ENCODE measurements at places on chromosomes 3 and 15.

DNA sequence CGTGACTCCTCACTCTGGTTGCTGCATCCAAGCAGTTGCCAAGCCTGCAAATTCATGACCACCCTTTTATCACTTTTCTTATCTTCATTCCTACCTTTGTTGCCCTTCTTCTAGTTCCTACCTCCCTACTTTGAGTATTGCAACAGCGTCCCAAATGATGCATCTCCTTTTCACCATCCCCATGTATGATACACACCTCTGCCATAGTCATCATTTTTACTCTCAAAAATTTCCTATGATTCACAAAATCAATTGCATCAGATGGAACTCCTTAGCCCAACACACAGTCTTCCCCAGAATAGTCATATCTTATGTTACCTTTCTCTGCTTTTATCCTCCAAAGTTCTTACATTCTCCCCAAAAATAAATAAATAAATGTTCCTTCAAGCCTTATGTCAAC is 262.6 kb downstream of the TBL1XR1 start:
- DNase-seq = no peak

- no peak for DNase-seq
Measured at GRCh38 chr3:122355612-122356011, 27.4 kb downstream of the MIX23 start.

- no peak for DNase-seq
Measured at GRCh38 chr3:30623351-30623750, 16.9 kb downstream of the TGFBR2 start.

DNA sequence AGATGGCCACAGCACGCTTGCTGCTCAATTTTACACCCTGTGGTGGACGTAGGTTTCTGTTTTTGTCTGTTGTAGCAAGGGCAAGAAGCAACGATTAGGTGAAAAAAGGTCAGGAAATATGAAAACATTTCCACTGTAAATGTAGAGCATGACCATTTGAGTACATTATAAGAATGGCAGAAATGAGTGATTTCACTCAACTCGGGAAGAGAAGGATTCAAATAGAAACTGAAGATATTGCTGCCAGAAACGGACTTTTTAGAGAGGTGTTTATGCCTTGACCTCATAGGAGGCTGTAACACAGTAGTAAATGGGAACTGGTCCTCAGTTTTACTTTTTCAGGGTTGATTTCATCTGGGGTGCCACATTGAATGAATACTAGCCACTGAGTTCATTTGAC is 33.1 kb upstream of the GASK1A start:
- no peak for DNase-seq

GRCh38 chr3:66066963-66067617 is 28.4 kb upstream of the MAGI1 start:
- DNase-seq = no peak

DNA sequence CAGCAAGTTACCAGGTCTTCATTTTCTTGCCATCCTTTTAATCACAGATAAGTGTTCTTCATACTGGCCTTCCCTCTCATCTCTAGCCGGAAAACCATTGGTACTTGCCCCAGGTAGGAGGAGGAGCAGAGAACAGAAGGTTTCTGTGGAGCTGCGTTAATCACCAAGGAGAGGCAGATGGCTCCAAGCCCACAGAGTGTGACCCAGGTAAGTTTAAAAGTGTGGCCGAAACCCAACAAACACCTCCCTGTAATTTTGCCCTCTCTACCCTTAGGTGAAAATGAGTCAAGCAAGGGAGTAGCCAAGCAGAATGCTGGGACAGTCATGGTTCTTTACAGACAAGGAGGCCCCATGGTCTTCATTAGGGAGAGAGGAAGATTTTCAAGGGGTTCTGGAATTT is 37.3 kb downstream of the NFKBIZ start:
- DNase-seq = no peak

GRCh38 chr15:87777054-87777561 is 479.4 kb downstream of the NTRK3 start:
- DNase-seq = no peak

DNA sequence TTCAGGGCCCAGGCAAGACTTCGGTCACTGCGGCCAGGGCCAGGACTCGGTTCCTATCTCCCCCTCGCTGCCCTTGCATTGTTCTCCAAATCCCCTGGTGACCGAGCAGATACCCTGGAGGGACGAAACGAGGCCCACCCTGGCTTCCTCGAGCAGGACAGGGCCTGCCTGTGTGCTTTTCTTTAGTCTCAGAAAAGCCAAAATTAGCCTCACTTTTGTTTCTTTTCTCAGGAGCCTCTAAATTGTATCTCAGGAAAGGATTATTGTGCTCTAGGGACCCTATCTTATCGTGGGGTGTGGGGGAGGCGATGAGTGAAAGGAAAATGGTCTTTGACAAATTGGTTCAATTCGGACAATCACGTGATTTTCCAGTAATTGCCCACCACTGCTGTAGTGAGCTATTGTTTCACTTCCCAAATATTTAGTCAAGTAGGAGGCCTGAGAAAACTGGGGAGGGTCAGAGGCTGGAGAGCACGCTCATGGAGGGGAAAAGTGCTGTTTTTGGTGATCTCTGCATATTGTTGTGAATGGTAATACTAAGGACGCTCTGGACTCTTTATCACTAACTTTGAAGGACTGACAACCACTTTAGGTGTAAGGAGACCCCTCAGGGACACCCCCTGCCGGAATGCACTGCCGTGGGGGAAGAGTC is 61.6 kb downstream of the TMEM44 start:
- no peak for DNase-seq

DNA sequence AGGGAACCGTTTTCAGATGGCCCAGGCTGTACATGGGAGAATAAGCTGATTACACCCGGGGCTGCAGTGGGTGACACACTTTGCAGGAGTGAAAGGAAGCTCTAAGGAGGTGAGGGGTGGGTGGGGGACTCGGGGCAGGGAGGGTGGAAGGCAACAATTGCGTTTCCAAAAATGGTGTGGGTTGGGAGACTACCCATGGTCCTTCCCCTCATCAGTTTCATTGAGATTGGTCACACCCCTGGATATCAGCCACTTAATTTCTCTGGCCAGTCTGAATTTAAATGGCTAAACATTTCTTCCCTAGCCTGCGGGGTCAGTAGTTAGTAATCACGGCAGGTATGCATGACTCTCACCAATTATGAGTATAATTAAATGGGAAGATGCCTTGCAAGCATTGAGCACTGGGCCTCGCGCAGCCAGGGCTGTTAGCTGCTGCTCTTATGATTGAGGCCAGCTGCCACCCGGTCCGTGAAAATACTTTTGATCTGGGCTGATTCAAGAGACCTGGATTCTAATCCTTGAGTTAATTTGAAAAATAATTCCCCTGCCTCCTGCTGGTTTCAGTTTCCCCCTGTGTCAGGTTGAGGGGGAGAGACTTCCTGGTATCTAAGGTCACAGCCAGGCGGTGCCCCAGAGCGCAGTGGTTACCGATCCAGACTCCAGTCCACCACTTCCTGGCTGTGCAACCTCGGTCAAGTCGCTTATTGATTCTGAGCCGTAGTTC is 23.3 kb downstream of the SLC6A6 start:
- no peak for DNase-seq

DNA sequence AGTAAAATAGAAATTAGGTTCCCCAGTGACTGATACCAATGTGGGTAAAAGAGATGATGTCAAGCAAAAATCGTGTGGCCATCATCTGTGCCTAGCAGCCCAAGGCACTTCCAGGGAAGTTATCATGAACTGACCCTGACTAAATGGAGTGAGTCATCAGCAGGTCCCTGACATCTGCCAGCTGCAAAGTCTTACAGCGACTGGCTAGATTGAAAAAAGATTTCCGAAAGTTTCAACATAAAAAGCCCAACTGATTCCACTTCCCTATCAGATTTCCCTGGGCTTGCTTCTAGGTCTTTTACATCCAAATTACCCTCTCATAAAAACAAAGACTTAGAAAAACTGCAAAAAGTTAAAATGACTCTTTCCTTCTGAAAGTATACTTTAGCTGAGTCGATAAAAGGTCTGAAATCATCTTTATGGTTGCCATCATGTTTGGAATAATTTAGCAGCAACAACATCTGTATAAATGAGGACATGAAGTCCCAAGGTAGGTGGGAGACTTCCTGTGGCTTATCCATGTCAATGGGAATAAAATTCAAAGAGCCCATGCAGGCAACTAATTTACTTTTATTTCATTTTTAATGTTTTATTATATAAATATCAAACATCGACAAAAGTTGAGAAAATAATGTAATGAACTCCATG is 342.8 kb downstream of the ERC2 start:
- no peak for DNase-seq

- DNase-seq = no peak
Measured at GRCh38 chr3:141737093-141737492, 1.0 kb upstream of the RNF7 start.

DNA sequence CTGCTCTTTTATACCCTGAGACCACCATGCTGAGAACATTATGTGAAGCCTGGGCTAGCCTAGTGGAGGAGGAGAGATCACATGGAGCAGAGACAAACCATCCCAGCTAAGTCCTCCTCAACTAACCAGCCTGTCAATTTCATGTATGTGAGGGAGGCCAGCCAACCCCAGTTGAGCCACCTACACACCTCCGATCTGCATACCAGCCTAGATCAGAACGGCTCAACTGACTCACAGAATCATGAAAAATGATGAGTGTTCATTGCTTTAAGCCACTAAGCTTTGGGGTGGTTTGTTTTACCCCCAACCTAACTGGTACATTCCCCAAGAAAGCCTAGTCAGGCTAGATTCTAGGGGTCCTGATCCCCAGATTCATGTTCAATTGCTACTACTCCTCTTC is 19.4 kb upstream of the CA12 start:
- no peak for DNase-seq

- DNase-seq = no peak
Measured at GRCh38 chr3:12347301-12347700, 58.4 kb downstream of the PPARG start.

- DNase-seq = no peak
Measured at GRCh38 chr3:4505688-4506558, 12.8 kb downstream of the ITPR1 start.

GRCh38 chr15:64970698-64971097 is 19.0 kb downstream of the SPG21 start:
- no peak for DNase-seq

- no peak for DNase-seq
Measured at GRCh38 chr3:6821411-6821810, 39.5 kb upstream of the GRM7 start.

GRCh38 chr15:72318408-72318942 is 1.5 kb downstream of the CELF6 start:
- peak; percentile 30 for DNase-seq

DNA sequence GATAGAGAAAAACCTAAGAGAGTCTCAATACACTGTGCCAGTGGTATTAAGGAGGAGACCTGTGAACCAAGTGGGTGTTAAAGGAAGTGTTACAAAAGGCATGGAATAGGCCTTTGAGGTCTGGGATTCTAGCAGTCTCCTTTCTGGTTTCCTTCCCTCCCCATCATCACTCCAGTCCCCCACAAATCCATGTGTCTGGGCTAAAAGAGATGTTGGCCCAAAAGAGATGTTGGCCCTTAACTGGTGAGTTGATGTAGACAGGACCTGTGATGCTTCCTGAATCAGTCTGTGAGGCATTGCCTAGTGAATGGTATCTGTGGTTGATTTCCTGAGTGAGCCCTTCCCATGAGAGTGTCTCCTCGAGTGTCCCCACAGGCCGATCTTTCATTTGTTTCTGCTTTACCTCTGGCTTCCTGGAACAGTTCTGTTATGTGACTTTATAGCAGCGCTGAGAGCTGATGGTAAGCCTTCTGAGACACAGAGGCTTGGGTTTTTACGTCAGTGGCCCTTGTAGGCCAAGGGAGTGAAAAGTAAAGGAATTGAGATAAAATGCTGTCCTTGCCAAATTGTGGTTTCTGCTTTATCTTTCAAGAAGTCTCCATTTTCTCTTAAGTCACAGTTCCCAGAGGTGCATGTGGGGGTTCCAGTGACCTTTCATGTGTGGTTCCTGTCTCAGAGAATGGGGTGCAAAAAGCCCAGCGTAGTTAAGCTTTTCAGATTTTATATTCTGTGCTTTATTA is 87.8 kb downstream of the KLHL25 start:
- DNase-seq = no peak

- DNase-seq = no peak
Measured at GRCh38 chr15:46080016-46080415, 445.2 kb downstream of the SQOR start.

GRCh38 chr3:149019580-149019979 is 28.2 kb downstream of the GYG1 start:
- no peak for DNase-seq
